D721Med (cell line): ENCODE measurements at places on chromosomes 11 and 22.

GRCh38 chr22:19291580-19292457 is at the start of gene CLTCL1:
TSS of gene CLTCL1 (minus strand) at chr22:19291719. CDS start at chr22:19291641, 78 bp downstream.
- DNase-seq, result peak; percentile 88

- no peak for DNase-seq
Observed at GRCh38 chr22:42964994-42965699, 49.8 kb downstream of the PACSIN2 start.

- no peak for DNase-seq
Observed at GRCh38 chr11:79686703-79687419, 246.0 kb upstream of the TENM4 start.

- DNase-seq, result no peak
Observed at GRCh38 chr11:11537372-11537771, 84.4 kb downstream of the GALNT18 start.

DNA sequence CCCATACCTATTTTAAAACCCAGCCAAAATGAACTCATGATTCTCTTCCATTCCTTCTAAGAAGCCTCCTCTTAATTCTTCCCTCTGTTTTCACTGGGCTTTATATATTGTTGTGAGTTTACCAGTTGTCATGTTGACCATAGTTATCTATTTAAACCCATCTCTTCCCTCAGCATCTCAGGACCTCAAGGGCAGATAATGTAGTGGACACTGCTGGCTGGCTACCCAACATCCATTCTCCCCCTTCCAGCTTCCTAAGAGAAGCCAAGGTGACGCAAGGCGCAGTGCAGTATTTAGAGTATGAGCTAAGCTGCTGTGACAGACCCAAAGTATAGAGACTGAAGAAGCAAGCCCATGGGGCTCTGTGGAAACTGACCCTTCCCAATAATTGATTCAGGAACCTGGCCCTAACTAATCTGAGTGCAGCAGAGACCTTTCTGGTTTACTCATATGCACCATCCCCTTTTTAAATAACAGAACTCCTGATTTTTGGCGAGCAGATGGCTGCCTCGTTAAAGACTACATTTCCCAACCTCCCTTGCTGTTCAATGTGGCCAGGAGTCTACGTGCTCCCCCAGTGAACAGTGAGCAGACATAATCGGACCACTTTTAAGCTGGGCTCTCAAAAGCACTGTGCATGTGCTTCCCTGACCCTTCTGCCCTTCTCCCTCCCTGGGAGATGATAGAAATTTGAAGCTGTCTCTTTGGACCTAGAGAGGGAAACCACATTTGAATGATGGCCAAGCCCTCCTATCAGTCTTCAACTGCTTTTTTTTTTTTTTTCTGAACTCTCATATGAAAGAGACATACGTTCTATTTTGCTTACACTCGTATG is 28.1 kb upstream of the CREB3L1 start:
- no peak for DNase-seq

DNA sequence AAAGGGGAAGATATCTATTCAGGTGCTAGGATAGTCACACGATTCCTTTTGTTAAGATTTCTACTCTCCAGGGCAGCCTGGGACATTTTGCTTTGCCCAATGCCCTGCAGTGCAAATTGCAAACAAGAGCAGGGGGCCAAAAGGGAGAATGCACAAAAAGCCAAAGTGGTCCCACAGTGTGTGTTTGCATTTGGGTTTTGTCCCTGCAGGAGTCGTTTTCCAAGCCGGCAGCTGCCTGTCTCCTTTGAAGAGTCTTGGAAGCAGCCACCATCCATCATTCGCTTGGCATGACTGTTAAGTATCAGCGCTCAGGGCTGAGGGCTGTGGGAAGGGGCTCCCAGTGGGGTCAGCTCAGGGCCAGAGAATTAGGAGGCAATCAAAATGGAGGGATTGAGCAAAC is 184.7 kb downstream of the MIAT start:
- DNase-seq, result no peak

GRCh38 chr11:75223954-75224643 is 16.5 kb upstream of the TPBGL start:
- DNase-seq, result no peak

- no peak for DNase-seq
Observed at GRCh38 chr11:58193391-58193790, 4.5 kb downstream of the OR9Q2 start.

DNA sequence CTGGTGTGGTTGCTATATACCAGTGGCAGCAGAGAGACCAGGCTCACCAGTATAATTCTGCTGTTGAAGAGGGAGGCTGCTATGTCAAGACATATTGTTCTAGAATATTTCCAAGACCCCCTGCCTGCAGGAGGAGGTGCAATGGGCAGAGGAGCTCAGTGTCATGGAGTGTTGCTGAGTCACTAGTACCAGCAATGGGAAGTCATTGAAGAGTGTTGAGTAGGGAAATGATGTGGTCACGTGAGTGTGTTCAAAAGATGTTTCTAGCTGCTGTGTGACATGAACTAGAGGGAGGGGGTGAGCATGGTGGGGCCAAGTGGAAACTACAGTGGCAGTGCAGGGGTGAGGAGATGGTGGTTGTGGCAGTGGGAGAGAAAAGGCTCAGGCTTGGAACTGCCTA is 76.3 kb upstream of the BIRC3 start:
- DNase-seq, result no peak

DNA sequence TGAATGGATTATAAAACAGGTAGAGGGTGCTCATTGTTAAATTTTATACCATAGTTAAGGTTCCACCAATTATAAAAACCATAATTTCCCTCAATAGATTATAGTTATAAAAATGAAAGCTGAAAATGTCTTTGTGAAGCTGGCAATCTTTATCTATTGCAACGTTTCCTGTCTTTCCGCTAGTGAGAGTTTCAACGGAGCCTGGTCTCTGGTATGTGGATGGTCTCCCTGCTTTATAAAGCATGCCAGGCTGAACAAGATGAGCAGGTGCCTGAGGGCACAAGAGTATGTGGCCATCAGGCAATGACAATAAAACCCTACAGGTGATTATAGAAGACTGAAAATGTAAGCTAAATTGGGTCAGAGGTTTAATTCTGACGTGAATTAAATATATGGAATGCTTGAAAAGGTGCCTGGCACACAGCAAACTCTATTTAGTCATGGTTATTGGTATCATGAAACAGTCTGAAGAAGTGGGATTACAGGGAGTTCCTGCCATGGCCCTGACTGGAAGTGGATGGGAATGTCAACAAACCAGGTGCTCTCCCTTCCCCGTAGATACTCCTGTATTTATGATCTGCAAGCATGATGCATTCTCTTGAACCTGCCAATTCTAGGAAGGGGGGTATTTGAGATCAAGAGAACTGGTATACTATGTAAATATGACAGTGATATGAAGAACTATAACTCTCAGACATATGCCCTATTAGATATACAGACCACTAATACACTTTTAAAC is 115.7 kb downstream of the ENTHD1 start:
- DNase-seq, result no peak

DNA sequence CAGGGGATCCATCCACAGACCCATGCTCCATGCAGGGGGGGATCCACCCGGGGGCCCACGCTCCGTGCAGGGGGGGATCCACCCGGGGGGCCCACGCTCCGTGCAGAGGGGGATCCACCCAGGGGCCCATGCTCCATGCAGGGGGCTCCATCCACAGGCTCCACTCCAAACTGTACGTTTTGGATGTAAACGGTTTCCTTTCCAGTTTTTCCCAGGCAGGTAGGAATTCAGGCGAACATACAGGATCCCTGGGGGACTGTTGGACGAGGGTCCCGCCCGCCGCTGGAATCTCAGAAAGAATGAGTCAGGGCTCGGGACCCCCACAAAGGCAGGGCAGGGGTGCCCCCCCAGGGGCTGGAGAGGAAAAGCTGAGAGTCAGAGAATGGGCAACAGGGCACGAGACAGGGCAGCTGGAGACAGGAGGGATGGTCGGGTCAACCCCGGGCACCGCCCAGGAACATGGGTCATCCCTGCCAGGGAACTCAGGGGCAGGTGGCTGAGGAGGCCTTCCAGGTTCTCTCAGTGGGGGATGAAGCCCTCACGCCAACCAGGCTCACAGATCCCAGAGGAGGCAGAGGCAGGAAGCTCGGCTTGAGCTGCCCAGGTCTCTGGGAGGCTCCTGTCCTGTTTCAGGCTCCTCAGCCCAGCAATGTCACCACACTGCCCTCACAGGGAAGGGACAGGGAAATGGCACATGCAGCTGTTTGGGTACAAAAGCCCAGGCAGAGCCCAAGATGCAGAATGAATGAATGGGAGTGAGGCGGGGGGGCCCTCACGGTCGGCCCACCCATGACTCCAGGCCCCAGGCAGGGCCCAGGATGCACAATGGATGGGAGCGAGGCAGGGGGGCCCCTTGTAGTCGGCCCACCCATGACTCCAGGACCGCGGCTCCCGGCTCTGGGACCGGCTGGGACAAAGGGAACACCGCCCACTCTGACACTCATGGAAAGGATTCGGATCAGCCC is 200.2 kb downstream of the BRD1 start:
- DNase-seq, result no peak
